ENCODE measurements at places on chromosomes 7 and 10.

- peak; percentile 21 for DNase-seq
Measured at GRCh38 chr7:131800531-131800930, 244.1 kb upstream of the PODXL start.

DNA sequence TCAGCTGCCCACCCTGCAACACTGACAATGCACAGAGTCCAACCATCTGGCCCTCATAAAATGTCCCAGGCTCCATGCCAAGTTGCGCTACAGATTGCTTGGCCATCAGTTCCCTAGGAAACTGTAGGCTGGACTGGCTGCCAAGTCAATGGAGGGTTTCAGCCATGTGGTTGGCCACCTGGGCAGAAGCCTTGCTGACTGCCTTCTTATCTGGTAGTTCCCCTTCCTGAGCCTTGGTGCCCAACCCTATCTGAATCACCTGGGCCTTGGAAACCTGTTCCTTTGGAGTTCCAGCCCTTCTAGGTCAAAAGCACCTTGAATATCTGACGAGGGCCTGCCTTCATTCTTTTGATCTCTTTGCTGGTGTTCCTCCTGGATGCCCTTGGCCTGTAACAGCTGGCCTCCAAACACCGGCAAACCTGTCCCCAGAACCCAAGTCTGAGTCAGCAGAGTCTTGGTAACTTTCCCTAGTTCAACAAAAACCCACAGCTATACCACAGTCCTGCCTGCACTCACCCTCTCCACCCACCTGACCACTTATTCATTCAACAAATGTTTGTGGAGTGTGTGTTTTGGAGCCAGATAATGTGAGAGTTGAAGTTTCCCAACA is 37.4 kb upstream of the KDM7A start:
- DNase-seq, result no peak

GRCh38 chr7:49855281-49855980 is 82.0 kb downstream of the VWC2 start:
- DNase-seq, result peak; percentile 54

- no peak for DNase-seq
Measured at GRCh38 chr7:123460616-123461015, 73.8 kb downstream of the IQUB start.

DNA sequence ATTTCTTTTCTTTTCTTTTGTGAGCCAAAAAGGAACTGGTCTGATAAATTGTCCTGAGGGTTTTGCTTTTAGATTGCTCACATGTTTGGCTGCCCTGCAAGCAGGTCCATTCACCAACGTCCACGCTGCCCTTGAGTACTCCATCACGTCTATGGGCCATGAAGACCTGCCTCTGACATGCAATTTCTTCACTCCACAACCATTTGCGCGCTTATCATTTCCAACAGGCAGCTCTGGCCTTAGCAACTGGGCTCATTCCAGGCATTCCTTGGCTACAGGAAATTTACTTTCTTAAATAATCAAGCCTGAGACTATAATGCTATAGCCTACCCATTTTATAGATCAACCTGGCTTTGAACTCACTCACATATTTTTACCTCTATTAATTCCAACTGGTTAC is 408.3 kb upstream of the C7orf33 start:
- DNase-seq, result no peak

GRCh38 chr10:116270126-116270770 is 2.8 kb downstream of the GFRA1 start:
- no peak for DNase-seq

- DNase-seq, result no peak
Measured at GRCh38 chr7:157729566-157729965, 392.8 kb downstream of the DNAJB6 start.

DNA sequence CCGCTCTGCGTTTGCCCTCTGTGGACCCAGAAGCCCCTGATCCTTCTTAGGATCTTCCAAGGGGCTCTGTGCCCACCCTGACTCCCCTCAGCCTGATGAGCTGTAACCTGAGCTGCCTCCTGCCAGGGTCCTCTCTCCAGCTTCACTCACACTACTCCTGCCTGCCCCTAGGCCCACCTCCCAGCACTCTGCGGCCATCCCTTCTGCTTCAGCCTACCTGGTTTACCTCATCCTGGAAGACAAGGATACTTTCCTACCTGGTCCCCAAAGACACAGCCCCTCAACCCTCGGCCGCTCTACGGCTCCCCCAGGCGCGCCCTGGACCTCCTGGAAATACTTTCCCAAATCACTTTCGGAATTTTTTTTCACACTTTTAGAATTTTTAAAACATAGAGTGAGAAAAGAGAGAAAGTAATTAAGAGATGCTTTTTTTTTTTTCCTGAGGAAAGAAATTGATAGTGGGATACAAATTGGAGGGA is 6.4 kb upstream of the ZNF862 start:
- DNase-seq, result no peak

- no peak for DNase-seq
Measured at GRCh38 chr10:65531545-65531944, 1394.3 kb upstream of the LRRTM3 start.

DNA sequence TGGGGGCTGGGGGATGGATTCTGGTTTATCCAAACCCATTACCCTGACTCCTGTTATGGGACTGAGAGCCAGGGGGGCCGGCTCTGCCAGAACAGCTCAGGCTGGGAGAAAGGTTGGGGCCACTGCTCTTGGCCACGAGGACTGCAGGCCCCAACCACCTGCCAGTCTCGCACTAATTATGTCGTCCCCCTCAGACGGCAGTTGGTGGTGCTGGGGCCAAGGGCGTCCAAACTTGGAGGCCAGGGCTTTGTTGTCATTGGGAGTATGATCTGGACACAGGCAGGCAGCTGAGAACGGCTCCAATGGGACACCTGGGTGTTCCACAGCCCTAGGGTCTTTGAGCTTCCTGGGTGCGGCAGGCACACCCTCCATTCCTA is 34.7 kb downstream of the DRGX start:
- DNase-seq, result no peak

- no peak for DNase-seq
Measured at GRCh38 chr7:135584362-135585353, 26.9 kb downstream of the NUP205 start.

DNA sequence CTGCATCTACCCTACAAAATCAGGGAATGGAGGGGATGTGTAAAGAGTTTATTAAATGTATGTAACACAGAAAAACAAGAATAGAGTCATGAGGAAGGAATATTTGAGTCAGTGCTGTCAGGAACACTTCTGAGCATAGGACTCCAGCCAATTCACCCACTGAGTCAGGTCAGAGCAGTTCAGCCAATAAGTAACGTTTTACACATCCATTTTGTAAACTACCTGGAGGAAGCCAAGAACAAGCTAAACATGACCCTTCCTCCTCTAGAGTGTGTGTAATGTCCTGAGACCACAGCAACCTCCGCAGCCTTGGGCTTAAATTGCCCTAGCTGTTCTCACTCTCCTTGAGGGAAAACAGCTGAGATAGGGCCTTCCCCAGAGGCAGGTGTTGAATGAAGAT is 691.5 kb upstream of the LRRN3 start:
- no peak for DNase-seq

- no peak for DNase-seq
Measured at GRCh38 chr7:145016068-145016467, 180.2 kb upstream of the TPK1 start.

- no peak for DNase-seq
Measured at GRCh38 chr7:7607010-7607409, 33.5 kb upstream of the UMAD1 start.

GRCh38 chr7:147406521-147407135 is 1183.9 kb upstream of the C7orf33 start:
- no peak for DNase-seq

DNA sequence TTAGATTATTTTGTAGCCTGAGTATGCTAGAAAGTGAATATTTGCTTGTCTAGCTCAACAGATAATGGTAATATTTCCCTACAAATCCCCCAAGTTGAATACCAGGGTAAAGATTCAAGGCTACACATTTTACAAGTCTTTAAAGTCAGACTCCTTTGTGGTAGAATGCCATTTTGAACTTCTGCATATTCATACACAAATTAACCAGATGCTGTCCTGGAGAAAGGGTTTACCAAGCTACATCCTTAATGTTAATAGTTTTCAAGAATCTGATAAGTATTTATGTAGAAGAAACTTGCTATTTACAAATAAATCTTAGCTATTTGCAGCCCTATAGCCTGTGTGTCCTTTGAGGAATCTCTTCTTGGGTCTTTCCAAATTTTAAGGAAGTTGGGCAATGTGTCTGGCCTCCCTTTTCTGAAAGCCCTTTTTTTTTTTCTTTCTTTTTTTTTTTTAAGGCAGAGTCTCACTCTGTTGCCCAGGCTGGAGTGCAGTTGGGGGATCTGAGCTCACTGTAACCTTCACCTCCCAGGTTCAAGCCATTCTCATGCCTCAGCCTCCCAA is 82.6 kb downstream of the CPEB3 start:
- no peak for DNase-seq

DNA sequence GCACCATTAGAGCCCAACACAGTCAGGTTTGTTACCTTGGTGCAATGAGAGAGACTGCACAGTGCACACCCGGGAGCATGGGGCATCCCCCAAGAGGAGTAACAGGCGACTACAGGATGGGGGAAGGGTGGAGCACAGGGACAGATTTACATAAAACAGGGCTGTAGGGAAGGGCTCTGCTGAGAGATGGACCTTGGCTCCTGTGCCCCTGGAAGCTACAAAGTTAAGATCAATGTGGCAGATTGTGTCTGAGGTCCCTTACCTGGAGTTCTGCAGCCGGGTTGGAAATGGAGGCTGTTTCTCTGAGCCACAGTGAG is 13.7 kb upstream of the SLC18A3 start:
- no peak for DNase-seq

DNA sequence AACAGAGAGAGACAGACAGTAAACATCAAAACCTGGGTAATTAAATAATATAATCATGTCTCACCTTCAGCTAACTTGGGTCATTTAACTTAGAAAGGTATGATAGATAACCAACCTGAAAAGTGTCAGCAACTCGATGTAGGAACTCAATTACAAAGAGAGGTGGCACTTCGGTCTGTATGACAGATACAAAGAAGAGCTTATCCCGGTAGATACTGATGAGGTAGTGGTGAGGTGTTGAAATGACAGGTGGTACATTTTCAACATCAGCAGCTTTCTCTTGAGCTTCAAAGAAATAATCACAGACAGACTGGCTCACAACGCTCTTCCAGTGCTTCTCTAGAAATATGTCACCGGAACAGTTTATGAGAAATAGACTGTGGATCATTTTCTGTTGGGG is 12.6 kb downstream of the AP3M1 start:
- no peak for DNase-seq

DNA sequence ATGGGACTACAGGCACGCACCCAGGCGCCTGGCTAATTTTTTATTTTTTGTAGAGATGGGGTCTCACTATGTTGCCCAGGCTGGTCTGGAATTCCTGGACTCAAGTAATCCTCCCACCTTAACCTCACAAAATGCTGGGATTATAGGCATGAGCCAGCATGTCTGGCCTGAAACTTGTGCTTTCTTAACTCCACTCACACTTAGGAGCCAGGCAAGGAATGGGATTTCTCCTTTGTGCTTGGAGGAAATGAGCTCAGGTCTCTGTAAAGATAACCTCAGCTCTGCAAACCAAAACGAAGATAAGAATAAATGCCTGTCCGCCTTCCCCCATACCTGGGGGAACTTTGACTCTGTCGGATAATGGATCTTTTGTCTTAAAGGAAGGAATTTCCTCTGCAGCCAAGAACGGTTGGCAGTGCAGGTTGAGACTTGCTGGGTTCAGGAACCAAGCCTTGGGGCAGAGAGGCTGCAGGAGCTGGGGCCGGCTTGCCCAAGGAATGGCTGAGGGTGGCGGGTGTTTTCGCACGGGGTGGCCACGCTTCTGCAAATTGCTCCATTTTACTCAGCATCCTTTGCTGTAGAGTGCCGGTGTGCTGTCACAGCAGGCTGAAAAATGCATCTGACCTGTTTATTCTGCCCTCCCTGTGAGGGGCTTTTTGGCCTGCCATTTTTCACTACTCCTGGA is 174.2 kb downstream of the KIAA1217 start:
- no peak for DNase-seq

- no peak for DNase-seq
Measured at GRCh38 chr10:6119962-6120361, 31.1 kb downstream of the RBM17 start.

DNA sequence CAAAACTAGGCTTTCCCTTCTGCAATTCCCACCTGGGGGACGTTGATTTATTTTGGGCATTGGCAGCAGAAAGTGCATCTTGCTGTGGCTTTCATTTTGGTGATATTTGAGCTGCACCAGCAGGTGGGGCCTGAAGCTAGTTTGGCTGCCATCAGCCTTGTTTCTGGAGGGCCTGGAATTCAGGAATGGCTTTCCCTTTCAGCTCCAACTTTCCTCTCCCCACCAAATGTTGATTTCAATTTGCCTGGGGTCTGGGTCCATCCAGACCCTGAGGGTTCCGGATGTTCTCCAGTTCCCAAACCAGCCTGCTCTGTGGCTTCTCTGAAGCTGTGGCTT is 640.4 kb downstream of the TYW1 start:
- peak; percentile 25 for DNase-seq
